Right cardiac atrium (tissue), 5 donors: ENCODE measurements at places on chromosomes 5 and 9. TPM values are rescaled to one million over a fixed set of nuclear protein-coding genes. Genes with fewer than 3 reads are reported as not detected.

ORM2 gene
- total RNA-seq: not detected

TMOD1 gene
- total RNA-seq: 177 TPM

ARHGEF39 gene
- total RNA-seq: 0.50 TPM

PTCD2 gene
- 14.0 TPM for total RNA-seq

CDH9 gene
- not detected for total RNA-seq

SLC28A3 gene
- total RNA-seq: 0.19 TPM

GRCh38 chr9:124844291-124844690 lies 9.0 kb upstream of the WDR38 start:
- no peak for DNase-seq

- DNase-seq: no peak
Observed at GRCh38 chr5:57177479-57178156, 3.8 kb downstream of the GPBP1 start.

DNA sequence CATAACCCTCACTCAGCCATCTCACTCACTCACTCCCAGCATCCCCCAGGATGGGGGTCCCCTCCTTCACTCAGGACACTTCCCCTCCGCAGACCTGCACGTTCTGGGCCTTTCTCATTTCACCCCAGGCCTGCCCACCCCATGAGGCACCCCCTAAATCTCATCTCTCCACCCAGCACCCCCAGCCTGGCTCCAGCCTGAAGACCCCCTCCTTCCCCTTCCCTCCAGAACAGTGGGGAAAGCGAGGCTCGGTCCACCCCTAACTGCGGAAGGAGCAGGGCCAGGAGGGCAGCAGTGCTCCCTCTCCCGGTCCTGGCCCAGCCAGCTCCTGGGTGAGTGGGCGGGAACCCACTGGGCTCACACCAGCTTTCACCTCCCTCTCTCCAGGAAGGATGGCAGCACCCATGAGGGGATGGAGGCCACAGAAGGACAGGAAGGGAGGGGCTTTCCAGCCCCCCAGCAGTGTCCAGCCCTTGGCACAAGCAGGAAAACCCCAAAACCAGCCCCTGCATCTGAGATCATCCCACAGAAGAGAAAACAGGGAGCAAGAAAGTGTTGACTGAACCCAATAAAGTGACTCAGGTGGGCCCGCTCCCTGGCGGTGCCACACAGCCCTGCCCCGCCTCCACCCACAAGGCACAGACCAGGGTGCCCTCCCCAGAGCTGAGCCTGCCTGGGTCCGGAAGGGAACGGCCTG lies 55.0 kb downstream of the LRSAM1 start:
- peak; percentile 42 for DNase-seq

GRCh38 chr5:172410160-172410559 lies 44.2 kb downstream of the SH3PXD2B start:
- DNase-seq: no peak

DNA sequence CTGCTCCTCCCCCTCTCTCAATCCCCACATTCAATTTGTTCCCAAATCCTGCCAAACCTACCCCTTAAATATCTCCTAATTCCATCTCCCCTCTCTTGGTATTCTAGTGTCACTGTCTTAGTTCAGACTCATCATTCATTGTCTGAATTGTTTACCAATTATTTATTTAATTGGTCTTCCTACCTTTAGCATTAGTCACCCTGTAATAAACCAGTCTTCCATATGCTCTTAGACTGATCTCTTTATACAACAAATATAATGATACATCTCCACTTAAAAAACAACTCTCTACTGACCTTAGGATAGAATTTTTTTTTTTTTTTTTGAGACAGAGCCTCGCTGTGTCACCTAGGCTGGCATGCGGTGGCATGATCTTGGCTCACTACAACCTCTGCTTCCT lies 51.4 kb downstream of the RFK start:
- DNase-seq: no peak

- DNase-seq: no peak
Observed at GRCh38 chr5:115657125-115657880, 31.5 kb upstream of the TMED7 start.

DNA sequence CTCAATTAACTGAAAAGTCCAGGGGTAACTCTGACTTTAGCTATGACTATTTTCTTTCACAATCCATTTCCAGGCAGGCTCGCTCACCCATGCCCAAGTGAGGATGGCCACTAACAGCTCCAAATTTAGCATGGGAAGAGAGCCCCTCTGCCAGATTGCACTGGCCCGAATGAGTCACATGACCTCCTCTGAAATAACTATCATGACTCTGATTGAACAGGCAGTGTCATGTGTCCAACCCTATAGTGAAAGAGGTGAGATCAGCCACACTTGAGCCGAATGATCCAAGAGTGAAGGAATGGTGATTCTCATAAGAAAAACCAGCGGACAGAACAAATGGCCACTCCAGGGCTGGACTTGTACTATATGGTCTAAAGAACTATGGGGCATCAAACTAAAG lies 242.3 kb downstream of the NSG2 start:
- no peak for DNase-seq

DNA sequence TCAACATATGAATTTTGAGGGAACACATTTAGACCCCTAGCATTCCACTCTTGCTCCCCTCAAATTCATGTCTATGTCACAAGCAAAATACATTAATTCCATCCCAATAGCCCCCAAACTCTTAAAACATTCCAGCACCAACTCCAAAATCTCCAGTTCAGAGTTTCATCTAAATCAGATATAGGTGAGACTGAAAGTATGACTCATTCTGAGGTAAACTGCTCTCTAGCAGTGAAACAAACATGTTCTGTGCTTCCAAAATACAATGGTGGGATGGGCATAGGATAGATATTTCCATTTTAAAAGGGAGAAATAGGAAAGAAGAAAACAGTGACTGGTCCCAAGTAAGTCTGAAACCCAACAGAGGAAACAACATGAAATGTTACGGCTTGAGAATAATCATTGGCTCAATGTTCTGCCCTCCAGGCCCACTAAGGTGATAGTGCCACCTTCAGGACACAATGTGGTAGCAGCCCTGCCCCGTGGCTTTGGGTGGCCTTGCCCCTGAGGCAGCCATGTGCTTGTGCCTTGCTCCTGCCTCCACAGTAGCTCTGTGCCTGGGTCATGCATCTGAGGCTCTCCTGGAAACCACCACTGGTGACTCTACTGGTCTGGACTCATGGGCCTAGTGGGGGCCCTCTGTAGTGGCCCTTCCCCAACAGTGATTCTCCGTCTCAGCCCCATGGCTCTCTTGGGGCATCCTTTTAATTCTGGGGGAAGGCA lies 36.4 kb upstream of the IPPK start:
- DNase-seq: no peak

- DNase-seq: no peak
Observed at GRCh38 chr9:14526504-14526903, 166.7 kb downstream of the ZDHHC21 start.

- no peak for DNase-seq
Observed at GRCh38 chr9:114894609-114895433, 35.6 kb downstream of the TNFSF8 start.

DNA sequence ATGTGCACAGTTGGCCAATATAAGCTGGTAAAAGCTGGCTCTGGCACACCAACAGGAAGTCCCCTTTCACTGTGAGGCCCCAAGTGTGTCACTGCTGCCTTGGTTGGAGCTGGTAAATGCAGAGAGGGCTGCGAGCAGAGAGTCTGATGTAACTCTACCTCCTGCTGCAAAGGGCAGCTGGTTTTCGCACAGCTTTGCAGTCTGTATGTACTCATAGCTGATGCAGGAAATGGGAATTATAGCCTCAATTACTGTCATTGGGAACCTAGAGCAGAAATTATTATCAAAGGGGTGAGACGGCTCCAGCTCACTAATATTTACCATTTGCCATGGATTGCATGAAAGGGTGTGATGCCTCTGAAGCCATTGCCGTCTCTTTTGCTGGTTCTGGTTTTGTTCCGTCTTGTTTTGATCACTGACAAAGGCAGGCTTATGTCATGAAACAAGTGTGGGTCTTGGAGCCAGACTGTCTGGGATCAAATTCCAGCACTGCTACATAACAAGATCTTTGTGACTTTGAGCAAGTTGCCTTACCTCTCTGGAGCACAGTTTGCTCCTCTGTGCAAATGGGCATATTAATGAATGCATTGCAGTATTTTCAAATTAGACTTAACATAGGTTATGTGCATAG lies 124.3 kb upstream of the SLC25A48 start:
- DNase-seq: no peak

- no peak for DNase-seq
Observed at GRCh38 chr5:32076699-32077695, 97.1 kb downstream of the GOLPH3 start.

- DNase-seq: no peak
Observed at GRCh38 chr5:166671811-166672210, 1619.6 kb upstream of the WWC1 start.

- no peak for DNase-seq
Observed at GRCh38 chr9:130288926-130289690, 23.5 kb downstream of the HMCN2 start.
